ENCODE measurements at places on chromosomes 2 and 18.

- no peak for DNase-seq
Observed at GRCh38 chr2:159773886-159774285, 24.1 kb downstream of the CD302 start.

DNA sequence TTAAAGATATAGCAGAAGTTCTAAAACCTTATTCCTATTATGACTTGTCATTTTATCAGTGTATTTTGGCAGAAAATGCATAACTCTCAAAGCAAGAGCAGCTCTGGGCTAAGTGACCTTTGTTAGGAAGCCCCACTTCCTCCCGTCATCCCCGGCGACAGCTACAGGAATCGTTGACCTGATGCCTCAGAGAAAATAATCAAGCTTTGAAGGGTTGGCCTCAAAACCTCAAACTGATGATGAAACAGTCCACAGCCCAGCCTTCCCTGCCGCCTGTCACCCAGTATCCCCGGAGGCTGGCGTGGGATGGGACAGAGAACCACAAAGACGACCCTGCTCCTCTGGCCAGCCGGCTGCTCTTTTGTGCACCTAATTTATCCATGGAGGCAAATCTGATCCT lies 65.3 kb downstream of the KCNF1 start:
- DNase-seq = no peak

GRCh38 chr2:227035711-227036367 lies 128.2 kb downstream of the COL4A4 start:
- DNase-seq = no peak

DNA sequence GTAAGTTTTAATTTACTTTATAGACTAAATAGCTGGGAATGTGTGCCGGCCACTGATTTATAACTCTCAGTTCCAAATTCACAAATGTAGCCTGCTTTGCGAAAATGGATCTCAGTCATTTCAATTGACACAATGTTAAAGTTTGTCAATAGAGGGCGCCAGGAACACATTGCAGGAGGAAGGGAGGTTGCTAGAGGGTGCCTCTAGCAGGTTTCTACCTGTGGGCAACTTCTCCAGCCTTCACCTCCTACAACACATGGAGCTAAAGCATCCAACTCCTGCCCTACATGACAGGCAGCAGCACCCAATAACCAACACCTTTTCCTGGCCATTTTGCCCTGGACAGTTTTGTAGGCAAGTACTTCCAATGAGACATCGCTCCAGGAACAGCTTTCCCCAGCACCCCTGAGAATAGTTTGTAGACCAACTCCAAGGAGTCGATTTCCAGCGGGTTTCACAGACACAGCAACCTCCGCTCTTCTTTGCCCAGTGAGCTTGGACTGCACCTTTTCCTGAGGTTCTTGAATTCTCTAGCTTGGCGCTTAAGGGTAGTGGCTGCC lies 784.8 kb upstream of the CDH2 start:
- DNase-seq = peak; percentile 76

DNA sequence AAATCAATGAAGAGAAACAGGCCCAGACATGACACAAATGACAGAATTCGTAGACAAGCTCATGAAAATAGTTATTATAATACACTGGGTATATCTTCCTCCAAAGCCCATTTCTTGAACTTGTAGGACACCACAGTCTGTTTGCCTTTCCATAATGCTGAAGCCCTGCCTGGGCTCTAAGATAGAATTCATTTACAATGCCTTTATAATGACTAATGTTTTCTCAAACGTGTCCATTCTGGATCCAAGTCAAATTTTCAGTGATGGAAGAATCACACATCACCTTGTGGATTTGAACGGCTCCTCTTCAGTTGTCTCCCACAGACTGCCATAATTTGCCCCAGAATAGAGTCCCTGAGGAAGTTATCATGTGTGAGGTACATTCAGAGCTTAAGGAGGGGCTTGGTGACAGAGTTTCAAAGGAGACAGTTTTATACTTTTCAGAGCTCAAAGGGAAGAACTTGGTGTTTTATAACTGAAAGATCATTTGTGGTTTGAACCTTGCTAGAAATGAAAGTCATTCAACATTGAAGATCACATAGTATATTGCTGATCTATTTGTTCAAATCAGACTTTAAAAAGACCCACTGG lies 38.2 kb downstream of the CASP8 start:
- DNase-seq = no peak

Measured in DMS53 (cell line).